GM04503 (cell line): ENCODE measurements at places on chromosomes 1 and 21.

DNA sequence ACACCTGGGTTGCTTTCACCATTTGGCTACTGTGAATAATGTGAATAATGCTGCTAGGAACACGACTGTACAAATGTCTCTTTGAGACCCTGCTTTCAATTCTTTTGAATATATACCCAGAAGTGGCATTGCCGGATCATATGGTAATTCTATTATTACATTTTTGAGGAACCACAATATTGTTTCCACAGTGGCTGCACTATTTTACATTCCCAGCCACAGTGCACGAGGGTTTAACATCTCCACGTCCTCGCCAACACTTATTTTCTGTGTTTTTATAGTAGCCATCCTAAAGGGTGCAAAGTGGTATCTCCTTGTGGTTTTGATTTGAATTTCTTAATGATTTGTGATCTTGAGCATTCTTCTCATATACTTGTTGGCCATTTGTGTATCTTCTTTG is 15.7 kb downstream of the FHAD1 start:
- no peak for DNase-seq

GRCh38 chr1:54807756-54808155 is 6.6 kb upstream of the TTC22 start:
- DNase-seq, result no peak

- DNase-seq, result no peak
Observed at GRCh38 chr1:177278626-177279390, 108.0 kb downstream of the BRINP2 start.

GRCh38 chr1:186188004-186188539 is 187.0 kb downstream of the TPR start:
- no peak for DNase-seq

GRCh38 chr1:221141606-221142285 is 262.5 kb downstream of the HLX start:
- DNase-seq, result no peak

DNA sequence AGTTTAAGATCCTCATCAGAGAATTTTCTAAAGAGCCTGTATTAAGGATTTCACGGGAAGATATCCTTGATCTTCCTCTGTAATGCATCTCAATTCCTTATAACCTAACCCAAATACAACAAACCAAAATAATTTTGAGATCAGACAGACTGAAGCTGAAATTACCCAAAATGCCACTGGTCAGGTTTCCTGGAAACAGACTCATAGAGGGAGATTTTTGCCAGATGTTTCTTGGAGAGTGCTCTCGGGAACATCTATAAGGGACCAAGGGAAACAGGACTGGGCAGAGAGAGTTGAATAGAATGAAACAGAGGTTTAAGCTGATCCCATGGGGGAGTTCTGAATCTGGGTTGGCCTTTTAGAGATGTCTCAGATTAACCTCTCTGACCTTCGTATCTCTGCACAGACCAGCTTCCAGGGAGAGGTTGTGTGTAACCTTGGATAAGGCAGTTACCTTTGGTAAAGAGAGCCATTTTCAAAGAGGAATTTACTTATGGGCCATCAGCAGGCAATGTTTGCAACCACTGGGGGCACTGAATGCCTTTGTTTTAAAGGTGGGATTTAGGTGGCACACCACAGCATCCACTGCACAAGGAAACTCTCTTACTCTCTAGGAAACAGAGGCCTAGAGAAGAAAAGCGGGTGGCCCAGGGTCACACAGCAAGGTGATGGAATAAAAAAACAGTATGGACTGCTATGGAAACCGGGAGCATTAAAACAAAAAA is 130.8 kb upstream of the SGIP1 start:
- DNase-seq, result no peak

DNA sequence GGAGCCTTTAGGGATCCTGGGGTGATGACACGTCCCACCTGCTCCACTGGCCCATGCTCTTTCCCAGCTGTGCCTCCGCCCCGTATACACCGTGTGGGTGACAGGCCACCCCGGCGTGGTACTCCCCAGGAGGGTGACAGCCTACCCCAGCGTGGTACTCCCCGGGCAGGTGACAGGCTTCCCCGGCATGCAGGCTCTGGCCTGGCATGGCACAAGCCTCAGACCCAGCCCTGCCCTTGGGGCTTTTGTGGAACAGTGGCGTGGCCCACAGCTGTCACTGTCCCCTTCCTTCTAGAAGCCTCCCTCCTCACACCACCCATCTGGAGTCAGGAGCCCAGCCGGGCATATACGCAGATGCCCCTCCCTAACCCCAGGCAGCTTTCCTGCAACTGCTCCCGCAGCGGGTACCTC is 4.7 kb upstream of the PFKL start:
- DNase-seq, result no peak

GRCh38 chr21:39020751-39021477 is 162.3 kb downstream of the PSMG1 start:
- DNase-seq, result peak; percentile 50

DNA sequence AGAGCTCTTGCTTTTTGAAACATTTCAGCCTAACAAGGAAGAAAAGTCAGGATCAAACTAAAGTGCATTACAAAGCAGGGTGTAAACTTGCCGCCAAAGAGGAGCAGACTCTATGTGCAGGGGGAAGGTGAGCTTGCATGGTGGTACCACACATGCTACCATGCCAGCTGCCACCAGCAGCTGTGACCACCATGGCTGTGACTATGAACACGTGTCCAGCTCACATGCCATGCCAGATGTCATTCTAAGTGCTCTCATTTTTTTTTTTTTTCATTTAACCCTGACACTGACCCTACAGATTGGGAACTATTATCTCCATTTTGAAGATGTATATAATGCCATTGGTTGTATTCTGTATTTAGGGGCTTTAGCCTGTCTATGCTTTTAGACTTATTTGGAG is 79.0 kb downstream of the PCP4 start:
- no peak for DNase-seq

GRCh38 chr1:1024771-1025699 is 5.1 kb downstream of the AGRN start:
- DNase-seq, result no peak

DNA sequence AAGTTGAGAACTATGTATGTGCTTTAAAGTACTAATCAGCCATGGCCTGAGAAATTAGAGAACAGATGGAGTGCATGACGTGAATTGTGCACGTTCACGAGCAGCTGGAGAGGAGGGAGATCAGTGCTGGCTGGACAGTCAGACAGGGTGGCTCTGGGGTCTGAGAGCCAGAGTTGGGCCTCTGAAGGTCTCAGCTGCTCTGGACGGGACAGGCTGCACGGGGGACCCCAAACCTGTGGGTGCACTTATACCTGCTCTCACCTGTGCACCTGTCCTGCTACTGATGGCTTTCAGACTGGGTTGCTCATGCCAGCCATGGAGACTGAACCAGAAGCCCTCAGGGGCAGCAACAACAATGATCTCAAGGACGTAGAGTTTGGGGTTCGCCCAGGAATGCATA is 43.5 kb downstream of the UMODL1 start:
- DNase-seq, result no peak

GRCh38 chr1:196319301-196319700 is 288.9 kb downstream of the KCNT2 start:
- no peak for DNase-seq

DNA sequence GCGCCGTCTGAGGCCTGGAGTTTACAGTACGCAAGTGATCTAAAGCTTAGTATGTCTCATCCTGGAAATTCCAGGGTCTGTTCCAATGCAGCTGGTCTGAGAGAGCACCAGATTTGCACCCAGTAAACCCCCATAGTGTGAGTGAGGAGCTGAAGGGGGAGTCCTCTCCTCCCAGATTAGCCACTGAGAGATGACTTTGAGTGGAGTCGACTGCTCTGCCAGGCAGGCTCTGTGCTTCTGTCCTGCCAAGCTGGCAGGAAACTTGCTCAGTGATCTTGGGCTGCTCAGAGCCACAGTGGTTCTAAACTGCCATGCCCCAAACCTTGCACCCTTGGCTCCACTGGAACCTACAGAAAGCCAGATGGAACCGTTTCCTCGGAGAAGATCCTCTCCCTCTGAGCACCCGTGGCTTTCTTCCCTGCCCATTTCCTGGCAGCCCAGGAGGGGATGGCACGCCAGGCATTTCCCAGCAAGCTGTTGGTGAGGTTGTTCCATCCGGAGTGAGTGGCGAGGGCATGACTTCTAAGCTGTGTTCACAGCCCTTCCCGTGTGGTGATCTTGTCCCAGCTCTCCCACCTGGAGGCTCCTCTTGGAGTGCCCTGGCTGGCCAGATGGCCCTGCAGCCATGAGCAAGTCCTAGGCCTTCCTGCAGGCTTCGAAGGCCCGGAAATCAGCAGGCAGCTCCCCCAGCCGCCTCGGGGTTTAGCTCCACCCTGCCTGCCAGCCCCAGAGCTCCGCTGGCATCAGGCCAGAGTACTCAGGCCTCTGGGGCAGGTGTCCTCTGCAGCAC is 125.9 kb upstream of the VAMP3 start:
- DNase-seq, result no peak

DNA sequence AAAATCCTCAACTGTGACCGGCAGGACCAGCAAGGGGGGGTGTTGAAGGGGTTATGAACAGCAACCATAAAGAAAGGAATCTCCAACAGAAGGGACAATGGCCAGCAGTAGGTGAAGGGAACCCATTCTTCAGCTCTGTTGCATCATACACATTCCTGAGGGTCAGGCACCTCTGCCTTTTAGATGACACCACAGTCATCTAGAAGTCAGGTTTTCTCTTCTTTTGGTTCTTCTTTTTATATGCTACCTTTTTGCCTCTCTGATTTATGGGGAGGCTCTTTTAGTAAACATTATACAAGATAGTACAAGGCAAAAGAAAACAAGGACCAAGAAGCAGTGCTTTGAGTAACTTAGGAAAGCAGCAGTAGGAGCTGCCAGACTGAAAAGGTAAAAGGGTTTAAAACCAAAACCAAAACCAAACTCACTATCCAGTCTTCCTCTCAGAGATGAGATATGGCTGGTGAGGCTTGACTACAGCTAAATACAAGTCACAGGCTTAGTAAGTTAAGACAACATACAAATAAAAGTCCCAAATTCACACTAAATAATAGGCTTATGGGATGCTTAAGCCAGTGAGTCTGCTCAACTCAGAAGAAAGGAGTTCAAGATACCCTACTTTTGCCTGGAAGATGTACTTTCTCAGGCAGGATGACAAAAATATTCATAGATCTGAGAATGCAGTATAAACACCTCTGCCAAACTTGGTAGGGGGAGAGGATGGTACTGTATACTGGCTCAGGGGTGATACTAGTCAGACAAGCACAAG is 4.1 kb downstream of the TEX38 start:
- DNase-seq, result no peak

GRCh38 chr21:43270800-43271301 is 102.0 kb downstream of the CRYAA start:
- peak; percentile 9 for DNase-seq

DNA sequence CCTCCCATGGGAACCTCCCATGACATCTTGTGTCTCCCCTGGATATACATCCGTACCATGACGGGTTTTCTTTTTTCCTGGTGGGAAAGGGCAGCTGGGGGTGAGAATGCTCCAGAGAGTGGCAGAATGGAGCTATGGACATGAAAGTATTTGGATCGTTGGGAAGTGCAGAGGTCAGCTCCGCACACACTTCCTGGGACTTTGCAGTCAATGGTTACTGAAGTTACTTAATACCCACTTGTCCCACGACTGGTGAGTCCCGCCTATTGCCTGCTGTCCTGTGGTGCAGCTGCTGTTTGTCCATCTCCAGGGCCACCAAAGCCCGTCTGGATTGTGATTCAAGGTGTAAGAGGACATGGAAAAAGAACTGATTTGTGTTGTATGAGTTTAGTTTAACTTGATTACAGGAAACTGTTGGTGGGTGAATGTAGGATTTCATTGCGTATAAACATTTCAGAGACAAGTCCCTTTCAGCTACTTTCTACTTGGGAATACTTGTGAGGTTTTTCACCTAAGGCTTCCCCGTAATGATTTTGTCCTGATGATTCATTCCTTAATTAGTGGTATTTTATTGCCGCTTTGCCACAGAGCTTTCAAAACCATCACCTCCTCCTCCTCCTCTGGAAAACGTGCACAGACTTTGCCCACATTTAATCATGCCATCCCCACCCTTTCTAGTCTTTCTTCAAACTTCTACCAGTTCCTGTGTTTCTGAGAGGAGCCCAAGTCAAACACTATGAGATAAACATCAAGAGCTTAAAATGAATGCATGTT is 308.8 kb downstream of the KIF26B start:
- no peak for DNase-seq

- DNase-seq, result no peak
Observed at GRCh38 chr1:93800856-93801255, 78.2 kb downstream of the DNTTIP2 start.

DNA sequence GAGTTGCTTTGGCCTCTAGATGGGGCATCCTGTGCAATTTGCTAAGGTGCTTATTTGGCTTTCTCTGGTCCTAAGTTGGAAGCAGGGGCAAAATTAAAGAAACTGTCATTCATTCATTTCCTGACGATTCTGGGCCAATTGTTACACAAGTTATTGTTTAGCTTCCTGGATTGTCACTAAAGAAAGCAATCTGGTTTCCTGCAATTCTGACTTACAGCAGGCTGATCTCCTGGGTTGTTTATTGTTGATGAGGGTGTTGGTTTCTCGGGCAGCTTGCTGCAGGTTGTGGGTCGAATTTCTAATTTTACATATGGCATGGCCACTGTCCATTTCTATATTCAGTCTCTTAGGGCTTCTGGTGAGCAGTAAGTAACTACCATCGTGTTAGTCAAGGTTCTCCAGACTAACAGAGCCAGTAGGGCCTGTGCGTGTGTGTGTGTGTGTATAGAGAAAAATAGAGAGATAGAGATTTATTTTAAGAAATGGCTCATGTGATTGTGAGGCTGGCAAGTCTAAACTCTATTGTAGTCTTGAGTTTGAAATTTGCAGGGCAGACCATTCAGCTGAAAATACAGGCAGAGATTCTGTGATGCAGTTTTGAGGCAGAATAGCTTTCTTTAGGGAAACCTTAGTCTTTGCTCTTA is 30.4 kb downstream of the CTH start:
- DNase-seq, result no peak

DNA sequence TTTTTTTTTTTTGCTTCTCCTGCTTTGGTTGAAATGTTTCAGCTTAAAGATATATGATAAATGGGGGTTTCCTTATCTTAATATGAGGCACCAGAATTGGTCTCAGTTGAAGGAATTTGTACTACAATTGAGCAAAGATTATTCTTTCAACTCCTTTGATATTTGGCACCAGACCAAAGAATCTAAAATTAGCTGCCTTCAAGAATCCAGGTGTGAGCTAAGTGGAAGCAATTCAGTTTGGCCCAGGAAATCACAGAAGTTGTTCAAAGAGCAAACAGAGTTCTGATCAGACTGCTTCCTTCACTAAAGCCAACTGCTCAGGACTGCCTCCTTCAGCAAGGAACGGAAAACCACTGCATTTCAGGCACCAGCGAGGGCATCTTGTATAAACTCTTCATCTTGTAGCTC is 68.3 kb upstream of the BCAR3 start:
- no peak for DNase-seq

- DNase-seq, result no peak
Observed at GRCh38 chr1:27886353-27886679, 14.0 kb downstream of the THEMIS2 start.

DNA sequence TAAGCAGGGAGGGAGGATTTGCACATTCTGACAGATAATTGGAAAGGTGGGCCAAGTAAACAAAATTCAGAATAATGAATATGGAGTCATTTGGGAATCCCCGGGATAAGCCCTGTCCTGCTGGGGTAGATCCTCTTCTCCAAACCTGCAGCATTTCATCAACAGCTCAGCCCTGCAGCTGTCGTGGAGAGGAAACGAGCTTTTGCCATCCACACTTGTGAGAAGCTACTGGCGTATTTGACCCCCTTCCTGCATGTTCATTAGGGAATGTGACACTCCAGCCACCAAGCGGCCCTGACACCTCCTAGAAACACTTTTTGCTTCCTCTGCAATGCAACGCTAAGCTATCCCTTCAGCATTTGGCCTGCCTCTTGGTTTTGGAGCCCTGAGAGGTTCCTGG is 8.0 kb upstream of the LEFTY2 start:
- no peak for DNase-seq
